ENCODE measurements at places on chromosomes 1 and 21. TPM values are rescaled to one million over a fixed set of nuclear protein-coding genes. Genes with fewer than 3 reads are reported as not detected.

FRRS1 gene
- 16.1 TPM for total RNA-seq

KRTAP7-1 gene
- total RNA-seq: not detected

PGBD5 gene
- total RNA-seq: 0.86 TPM

CASQ2 gene
- not detected for total RNA-seq

LCE1D gene
- not detected for total RNA-seq

PCP4L1 gene
- total RNA-seq: not detected

MTARC2 gene
- total RNA-seq: 1.2 TPM

PTGFR gene
- total RNA-seq: 1.4 TPM

CD1D gene
- 2.3 TPM for total RNA-seq

DPT gene
- total RNA-seq: not detected
